ENCODE measurements at places on chromosomes 16 and 17.
A peak's percentile ranks its signal among the peaks of the same experiment; 100 is the strongest.

GRCh38 chr16:56748191-56748590 is 18.3 kb downstream of the NUP93 start:
- no peak for DNase-seq

- DNase-seq: no peak
These were observed 74.4 kb downstream of the WSB1 start for GRCh38 chr17:27368151-27368795.

- no peak for DNase-seq
These were observed 189.2 kb downstream of the MAF start for GRCh38 chr16:79411357-79411756.

DNA sequence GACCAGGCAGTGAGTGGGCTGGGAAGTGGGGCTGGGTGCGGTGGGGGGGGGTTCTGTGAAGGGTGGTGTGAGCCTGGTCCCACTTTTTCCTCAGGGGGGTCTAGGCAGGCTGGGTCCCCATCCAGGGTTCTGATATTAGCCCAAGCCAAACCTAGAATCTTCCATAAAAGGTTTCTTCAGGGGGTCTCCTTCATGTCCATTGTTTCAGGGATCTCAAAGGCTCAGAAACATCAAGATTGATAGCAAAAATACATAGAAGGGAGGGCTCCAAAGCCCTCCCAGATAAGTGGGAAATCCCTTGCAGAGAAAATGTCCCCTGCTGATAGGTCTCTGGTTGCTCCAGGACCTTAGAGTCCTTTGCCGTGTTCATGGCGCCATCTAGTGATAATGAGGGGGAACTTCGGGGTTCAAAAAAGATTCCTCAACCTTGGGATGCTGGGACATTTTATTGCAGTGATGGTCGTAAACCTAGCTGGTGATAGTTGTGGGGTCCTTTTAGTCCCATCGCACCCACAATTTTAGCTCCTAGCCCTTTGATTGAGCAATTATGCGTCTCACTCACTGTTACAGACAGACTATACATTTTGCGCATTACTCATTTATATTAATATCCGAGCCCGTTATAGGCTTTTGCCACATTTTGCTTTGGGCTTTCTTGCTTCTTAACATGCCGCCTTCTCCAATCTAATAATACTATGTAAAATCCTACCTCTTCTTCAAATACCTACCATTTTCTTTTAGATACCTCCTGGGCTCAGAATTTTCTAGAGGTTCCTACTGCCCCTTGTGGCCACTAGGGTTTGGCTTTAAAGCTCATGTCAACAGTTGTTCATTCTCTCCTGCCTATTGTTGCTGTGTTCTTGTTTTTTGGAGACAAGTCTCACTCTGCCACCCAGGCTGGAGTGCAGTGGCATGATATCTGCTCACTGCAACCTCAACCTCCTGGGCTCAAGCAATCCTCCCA is 35.1 kb downstream of the IGF2BP1 start:
- peak; percentile 55 for DNase-seq

- DNase-seq: no peak
These were observed 54.8 kb downstream of the CDK5R1 start for GRCh38 chr17:32541640-32542039.

DNA sequence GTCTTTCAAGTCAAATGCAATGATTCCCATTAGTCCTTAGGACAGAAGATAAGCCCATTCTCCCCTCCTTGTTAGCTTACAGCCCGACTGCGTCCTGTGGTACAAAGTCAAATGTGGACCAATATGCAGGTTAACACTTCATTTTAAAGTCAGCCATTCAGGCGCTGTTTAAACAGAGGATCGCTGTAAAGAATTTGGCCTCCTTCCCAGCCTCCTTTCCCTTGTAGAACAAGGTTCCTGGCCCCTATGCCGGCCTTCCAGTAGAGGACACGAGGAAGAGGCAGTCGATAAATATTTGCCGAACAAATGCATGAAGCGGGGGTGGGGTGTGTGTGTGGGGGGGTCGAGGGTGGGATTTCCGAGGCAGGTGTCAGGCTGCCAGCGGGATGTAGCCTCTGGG is 4.3 kb downstream of the SDK2 start:
- DNase-seq: no peak
